ENCODE measurements at places on chromosomes 16 and 17.
A peak's percentile ranks its signal among the peaks of the same experiment; 100 is the strongest.

DNA sequence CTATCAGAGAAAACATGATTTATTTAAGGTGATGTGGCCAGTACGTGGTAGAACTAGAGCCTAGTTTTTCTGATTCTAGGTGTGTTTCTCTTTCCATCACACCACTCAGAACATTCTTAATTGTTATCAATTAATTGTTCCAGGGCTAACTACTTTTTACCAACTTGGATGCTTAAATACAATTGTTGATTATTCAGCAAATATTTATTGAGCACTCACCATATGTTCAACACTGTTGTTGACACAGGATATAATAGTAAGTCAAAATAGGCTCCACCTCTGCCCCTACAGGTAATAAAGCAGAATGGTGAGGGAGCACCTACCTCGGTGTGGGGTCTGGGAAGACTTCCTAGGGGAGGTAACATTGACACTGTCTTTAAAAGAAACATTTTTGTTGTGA is 16.1 kb downstream of the GNAO1 start:
- DNase-seq: no peak

- DNase-seq: no peak
Measured at GRCh38 chr16:69926241-69926640, 24.9 kb upstream of the CLEC18A start.

DNA sequence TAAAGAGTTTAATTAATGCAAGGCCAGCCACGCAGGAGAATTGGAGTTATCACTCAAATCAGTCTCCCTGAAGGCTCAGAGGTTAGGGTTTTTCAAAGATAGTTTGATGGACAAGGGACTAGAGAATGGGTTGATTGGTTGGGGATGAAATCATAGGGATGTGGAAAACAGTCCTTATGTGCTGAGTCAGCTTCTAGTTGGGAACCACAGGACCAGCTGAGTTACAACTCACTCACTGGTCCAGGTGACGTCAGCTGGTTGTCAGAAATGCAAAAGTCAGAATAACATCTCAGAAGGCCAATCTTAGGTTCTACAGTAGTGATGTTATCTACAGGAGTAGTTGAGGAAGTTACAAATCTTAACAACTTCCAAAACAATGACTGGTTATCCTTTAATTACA is 47.6 kb downstream of the CPD start:
- DNase-seq: no peak

- no peak for DNase-seq
Measured at GRCh38 chr17:63138713-63139112, 172.7 kb downstream of the TANC2 start.

DNA sequence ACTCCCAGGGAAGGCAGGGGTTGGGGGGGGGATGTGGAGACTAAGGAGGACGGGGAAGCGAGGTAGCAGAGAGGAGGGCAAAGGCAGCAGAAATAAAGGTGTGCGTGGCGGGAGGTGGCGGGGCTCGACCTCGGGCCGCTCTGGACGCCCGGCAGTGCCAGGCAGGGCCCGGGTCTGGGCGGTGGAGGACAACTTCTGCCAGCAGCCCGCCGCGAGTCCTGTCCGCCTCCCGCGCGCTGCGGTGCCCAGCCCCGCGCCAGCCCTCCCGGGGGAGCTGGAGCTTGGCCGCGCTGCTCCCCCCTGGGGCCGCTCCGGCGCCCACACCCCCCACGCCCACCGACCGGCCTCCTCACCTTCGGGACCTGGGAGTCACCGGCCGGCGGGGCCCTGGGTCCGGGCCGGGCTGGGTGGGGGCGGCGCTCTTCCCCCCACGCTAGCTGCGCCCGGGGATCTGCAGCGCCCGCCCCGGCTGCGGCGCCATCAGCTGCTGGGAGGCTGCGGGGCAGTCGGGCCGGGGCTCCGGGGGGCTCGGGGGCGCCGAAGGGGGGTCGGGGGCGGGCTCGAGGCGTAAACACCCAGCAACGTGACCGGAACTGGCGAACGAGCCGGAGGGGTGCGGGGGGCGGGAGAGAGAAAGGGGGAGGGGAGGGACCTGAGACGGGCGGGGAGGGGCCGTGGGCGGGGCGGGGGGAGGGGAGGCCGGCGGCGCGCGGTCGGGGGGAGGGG is at the start of gene CCDC92B:
CCDC92B (minus strand) TSS at position 595 of the 726 bp plus-strand sequence. CDS start 14,507 bp downstream, outside the sequence.
- no peak for DNase-seq

DNA sequence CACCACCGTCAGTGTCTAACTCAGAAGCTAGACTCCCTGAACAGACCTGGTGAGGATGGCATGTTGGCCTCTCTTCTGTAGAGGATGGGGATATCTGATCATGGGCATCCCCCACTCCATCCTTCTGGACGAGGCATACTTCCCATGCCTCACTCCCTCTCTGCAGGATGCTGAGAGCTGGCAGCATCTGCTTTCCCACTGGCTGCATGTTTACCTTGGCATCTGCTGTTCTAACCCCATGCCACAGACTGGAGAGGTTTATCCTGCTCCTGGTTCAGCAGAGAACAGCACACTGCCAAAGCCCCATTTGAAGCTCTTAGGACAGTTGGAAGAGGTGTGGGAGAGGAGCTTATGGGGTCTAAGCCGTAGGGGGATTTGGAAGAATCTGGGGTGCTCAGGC is 46.0 kb downstream of the YPEL2 start:
- DNase-seq: no peak

DNA sequence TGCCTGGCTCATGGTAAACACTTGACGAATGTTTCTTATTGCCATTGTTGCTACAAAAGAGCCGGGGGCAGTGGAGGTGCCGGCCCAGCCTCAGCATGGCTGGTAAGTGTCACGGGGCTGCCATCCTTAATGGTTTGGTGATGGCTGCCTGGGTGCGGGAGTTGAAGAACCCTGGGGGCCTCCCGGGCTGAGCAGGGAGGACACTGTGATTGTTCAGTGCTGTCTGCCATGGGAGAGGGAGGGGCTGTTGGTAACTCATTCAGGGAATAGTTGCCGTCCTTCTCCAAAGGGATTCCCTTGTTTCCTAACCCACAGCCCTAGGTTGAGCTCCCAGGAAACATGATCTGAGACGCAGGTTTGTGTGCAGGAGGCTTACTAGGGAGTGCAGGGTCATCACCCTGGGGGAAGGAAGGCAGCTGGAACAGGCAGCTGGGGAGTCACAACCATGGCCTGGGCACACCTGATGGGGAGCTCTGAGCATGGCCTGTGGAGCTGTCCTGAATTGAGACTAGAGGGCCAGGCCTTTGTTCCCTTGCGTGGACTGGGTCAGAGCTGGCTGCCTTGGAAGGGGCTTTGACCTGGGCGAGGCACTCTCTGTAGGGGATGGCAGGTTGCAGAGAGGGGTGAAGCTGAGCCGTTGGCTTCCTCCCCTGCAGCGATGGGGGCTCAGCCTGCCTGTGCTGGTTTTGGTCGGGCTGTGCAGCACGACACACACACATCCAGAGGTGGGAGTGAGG is 85.7 kb downstream of the PLCG2 start:
- DNase-seq: no peak

DNA sequence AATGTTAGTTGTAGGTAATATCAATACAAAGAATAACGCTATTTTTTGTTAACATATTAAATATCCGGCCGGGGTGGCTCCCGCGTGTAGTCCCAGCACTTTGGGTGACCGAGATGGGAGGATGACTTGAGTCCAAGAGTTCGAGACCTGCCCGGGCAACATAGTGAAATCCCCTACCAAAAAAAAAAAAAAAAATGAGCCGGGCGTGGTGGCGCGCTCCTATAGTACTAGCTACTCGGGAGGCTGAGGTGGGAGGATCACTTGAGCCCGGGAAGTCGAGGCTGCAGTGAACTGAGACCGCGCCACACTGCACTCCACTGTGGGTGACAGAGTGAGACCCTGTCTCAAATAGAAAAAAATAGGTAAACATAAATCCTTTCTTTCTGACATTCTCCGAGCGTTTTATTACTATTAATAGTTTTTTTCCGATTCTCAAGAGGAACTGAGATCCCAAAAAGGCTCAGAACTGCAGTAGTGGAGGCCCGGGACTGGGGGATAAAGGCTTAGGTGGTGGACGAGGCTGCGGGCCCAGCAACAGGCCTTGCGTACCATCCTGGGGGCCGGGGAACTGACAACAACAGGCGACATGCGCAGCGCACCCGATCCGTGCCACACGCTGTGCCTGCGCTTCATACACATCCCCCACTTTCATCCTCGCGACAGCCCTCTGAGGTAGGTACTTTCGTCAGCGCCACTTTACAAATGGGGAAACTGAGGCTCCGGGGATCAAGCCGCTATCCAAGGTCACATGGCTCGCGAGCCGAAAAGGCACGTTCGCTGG is 919 bp downstream of the N4BP1 start:
- peak; percentile 60 for DNase-seq

DNA sequence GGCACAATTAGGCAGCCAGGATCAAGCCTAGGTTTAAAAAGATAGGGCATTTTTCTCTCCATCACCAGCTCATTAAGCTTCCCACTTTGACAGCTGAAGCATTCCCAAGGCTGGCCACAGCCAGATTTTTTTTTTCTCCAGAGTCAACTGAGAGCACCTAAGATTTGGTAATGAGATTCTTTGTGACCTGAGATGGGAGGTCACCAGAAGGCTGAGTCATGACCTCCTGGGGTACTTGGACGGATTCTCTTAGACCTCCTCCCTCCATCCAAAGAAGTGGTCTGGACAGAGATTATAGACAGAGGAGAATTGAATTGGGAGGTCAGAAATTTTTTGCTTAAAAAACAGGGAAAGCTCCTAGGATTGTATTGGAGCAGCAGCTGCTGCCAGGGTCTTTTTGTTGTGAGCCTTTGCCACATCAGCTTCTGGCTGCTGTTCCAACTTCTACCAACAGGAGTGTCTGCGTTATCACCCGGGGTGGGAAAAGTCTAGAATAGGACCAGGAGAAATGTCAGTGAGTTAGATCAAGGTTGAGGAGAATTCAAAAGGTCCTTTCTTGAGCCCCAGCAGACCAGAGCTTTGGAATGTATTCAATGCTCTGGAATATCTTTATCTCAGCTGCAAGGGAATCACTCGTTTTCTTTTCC is 221.2 kb upstream of the N4BP1 start:
- DNase-seq: no peak

DNA sequence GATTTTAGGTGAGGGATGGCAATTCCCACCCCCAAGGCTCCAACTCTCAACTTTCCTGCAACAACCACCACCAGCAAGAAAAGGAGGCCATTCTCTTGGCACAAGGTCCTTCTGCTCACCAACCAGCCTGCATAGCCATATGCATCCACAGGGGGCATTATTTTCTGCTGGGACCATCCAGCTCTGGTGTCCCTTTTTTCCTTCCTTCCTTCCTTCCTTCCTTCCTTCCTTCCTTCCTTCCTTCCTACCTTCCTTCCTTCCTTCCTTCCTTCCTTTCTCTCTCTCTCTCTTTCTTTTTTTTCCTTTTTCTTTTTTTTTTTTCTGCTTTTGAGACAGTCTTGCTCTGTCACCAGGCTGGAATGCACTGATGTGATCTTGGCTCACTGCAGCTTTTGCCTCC is 21.1 kb upstream of the COX10 start:
- no peak for DNase-seq

GRCh38 chr17:64555281-64555680 is 48.5 kb downstream of the CEP95 start:
- no peak for DNase-seq

- DNase-seq: no peak
Measured at GRCh38 chr16:82715833-82716232, 89.1 kb downstream of the CDH13 start.

GRCh38 chr16:71467810-71468209 is 5.8 kb upstream of the ZNF23 start:
- peak; percentile 68 for DNase-seq

GRCh38 chr16:2386990-2387389 is 42.3 kb upstream of the CCNF start:
- no peak for DNase-seq

GRCh38 chr17:29669266-29669665 is 46.6 kb upstream of the CORO6 start:
- DNase-seq: no peak

- DNase-seq: no peak
Measured at GRCh38 chr17:6577686-6578263, 21.4 kb upstream of the PITPNM3 start.

DNA sequence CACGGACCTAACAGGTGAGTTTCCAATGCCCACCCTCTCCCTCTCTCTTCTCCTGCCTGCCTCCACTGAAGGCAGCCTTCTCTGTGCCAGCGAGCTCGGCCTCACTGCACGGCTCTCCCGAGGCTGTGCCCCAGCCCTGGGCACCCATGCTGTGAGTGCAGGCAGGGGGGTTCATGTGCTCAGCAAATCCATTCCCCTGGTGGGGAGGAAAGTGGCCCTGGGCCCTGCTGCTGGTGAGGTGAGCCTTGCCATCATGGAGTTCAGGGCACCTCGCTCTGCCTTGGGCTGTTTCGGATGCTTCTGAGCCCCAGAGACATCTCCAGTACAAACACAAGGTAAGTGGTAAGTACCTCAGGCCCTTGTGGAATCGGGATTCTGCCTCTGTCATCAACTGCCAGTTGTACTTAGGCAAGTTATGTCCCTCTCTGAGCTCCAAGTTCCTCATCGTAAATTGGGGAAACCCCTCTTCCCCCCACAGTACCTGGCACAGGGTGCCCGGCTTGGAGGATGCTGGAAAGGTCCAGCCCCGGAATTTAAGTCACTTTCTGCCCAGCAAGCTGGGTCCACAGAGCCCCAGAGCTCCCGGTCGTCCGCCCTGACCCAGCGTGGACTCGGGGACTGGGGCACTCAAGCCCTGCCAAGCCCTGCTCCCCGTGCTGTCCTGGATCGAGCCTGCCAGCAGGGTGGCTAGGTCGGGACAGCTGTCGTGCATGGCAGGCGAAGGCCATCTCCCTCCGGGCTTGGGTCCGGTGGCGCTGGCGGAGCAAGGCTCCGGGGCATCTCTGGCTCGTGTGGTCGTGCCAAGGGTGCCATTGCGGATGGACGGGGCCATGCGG is 684 bp upstream of the NUDT16L1 start:
- DNase-seq: no peak

DNA sequence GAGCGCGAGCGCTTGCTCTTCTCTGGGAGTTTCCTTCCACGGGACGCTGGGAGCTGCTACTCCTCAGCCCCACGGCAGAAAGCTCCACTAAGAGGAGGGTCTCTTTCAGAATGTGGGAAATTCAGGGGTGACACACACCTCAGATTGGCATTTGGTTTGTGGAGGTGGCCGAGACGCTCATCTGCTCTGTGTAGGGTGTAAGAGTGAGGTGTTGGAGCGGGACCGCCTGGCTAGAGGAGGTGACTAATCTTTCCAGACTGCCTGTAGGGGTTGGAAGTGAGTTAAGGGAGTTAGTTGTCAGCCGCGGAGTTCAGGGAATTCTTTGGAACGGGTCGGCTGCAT is 735 bp downstream of the PSMD11 start:
- DNase-seq: peak; percentile 36

DNA sequence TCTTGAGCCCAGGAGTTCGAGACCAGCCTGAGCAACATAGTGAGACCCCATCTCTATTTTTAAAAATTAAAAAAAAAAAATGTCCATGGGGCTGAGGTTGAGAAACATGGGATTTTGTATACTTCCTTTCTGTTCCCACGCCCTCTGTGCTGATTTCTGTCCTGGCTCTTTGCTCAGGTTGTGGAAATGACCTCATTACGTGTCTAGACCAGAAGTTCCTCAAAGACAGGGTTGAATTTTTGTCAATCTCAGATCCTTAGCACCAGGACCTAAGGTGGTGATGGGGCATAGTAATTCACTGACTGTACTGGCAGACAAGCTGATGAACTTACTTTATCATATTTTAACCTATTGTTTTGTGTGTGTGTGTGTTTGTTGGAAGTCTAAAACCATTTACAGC is 11.2 kb upstream of the HNF1B start:
- no peak for DNase-seq

- DNase-seq: no peak
Measured at GRCh38 chr17:39744075-39744835, 6.5 kb downstream of the GRB7 start.

Data from DND-41 (cell line).